HepG2 (cell line): ENCODE measurements at places on chromosomes 16 and 17.

DNA sequence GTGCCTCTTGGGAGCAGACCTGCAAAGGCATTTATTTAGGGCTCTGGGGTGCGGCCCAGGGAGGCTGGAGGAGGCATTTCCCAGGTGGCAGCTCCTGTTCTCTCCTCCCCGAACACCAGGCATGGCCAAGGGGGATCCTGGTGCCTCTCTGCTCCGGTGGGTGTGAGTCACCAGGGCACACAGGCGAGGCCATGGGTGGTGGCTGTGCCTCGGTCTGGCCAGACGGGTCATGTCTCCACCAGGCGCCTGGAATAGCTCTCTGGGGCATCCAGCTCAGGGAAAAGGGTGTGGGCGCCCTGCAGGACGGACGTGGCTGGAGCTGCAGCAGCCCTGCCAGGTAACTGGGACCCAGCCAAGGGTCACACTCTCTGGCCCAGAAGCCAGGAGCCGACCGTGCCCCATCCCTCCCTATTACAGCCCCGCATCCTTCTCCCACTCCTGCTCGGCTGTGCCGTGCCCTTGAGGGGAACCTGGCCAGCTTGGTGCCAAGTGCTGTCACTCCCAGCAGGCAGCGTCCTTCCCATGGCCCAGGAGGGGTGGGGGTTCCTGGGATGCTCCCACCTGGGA lies 25.8 kb downstream of the SOX8 start:
- DNase-seq, result no peak

DNA sequence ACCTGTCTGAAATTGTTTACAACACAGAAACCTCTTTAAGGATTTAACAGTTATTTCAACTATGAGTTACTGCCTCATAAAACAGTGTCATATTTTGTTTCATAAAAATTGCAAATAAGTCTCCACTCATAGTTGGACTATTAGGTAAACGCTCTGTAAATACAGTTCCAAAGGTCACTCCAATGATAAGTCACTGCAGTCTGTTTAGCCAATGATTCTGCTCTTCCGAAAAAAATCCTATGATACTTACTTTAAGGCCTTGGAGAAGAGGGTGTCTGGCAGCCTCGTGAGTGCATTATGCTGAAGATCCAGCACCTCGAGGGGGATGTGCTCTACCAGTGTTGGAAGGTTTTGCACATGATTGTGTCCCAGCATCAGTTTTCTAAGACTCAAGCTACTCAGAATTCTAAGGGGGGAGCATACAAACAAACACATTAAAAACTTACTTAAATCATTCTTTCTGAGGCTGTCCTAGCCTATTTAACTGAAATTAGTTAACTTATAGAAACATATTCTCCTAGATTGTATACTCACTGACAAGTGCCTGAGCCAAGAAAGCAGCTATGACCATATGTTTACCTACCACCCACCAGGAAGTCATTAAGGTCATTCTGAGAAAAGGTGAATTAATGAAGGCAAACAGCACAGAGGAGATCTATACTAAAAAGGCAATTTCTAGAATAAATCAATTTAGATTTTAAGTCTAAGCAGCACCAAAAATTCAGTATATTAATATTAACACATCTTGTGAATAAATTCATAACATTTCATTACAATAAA lies 41.1 kb downstream of the MARVELD3 start:
- peak; percentile 91 for DNase-seq

GRCh38 chr17:33944412-33944811 lies 310.7 kb upstream of the CCL2 start:
- DNase-seq, result no peak

DNA sequence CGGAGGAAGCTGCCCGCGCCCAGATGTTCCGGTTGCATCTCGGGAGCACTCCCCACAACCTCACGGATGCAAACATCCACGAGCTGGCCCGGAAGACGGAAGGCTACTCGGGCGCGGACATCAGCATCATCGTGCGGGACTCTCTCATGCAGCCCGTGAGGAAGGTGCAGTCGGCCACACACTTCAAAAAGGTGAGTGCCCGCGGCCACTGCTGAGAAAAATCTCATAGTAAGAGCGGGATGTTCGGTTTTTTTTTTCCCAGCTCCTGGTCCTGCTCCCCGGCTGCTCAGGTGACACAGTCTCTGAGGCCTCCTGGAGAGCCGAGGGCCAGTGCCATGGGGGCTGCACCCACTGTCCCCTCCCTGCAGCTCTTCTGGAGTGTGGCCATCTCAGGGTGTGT lies 9.3 kb downstream of the PDF start:
- no peak for DNase-seq

- DNase-seq, result no peak
Measured at GRCh38 chr16:72371307-72372086, 199.5 kb upstream of the PMFBP1 start.

- no peak for DNase-seq
Measured at GRCh38 chr17:17505610-17506171, 9.5 kb upstream of the RASD1 start.

DNA sequence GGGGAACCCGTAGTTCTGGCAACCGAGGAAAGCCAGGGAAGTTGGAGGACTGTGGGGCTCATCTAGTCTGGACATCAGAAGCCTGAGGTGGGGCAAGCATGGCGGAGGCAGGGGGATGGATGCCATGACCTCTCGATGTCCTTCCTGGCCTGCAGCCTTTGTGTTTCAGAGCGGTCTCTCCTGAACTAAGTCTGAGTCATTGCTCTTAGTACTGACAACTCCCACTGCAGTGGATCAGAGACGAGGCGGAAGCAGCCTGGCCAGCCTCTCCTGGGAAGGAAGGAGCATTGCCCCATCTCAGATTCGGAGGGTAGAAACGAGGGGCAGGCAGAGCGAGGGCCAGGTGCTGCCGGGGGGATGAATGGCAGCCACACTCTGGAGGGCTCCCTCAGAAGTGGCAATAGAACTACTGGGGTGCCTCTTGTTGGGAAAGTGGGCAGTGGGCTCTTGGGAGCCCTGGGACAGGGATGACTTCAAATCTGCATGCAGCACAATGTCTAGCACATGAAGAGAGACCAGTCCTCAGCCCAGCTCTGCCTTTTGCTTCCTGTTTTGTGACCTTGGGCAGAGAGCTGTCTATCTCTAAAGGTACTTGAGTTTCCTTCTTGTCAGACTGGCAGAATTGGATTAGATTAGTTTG lies 3.6 kb upstream of the STAC2 start:
- DNase-seq, result no peak

- no peak for DNase-seq
Measured at GRCh38 chr17:80031691-80032430, 3.8 kb downstream of the TBC1D16 start.

- DNase-seq, result peak; percentile 99
Measured at GRCh38 chr17:57561072-57561861, 183.8 kb downstream of the CCDC182 start.

DNA sequence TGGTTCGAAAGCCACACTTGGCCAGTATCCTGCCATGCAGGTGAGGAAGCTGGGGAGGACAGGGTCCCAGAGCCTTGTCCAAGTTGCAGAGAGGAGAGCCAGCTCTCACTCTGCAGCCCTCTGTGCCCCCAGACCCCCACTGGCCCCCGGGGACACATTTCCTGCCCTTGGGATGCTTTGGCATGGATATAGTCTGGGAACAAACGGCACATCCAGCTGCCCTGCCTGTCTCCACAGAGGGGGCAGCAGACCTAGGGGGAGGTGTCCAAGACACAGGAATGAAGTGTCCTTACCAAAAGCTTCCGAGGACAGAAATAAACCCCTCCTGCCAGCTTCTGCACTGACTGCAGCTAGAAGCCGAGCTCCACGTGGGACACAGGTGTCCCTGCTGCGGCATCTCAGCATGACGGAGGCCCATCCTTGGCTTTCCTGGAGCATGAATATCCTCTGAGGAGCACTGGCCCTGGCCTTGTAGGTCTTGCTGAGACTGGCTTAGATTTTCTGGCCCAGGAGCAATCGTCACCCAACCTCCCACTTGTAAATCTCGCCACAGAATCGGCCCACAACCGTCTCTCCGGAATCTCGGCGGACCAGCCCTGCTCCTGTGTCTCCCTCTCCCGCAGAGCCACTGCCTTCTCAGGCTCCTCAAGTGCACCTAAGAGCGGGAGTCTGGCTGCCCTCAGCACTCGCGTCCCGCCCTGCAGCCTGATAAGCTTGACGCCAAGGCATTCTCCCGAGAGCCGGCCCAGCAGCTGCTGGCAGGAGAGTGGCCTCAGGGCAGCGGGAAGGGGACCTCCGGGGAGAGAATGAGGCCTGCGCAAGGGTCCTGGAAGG lies 1.1 kb upstream of the CAPN15 start:
- DNase-seq, result no peak

DNA sequence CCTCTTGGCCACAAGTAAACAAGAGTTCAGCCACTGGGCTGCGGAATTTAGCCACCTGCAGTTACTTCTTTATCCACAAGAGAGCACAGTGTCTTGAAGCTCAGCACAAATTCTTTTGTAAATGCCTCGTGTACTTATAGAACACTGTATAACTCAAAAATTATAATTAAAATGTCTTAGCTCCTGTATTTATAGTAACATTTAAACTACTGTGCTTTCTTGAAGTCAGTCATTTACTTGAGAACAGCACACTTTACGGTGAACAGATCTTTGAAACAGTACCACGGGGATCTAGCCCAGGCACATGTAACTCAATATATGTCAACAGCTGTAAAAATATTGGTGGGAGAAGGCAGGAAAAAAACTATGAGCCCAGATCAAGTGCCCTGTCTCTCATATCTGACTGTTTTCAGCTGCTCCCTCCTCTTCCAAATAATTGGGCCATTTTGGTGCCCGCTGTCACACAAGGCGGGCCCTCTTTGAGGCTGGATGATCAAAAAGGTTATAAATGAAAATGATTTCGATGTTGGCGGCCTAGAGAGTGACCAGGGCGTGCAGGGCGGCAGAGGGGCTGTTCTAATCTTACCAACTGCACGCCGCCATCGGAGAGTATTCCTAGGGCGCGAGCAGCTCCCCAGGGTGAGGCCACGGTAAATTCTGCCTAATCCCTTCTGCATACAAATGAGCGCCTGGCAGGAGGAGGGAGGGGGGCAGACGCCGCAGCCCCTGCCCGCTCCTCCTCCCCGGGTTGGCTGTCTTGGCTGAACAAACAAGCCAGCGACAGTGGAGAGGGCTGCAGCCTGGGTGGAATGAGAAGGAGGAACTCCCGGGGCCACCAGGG lies 183.2 kb downstream of the C16orf78 start:
- DNase-seq, result peak; percentile 44

- DNase-seq, result no peak
Measured at GRCh38 chr16:31455601-31456314, 3.5 kb upstream of the ARMC5 start.

DNA sequence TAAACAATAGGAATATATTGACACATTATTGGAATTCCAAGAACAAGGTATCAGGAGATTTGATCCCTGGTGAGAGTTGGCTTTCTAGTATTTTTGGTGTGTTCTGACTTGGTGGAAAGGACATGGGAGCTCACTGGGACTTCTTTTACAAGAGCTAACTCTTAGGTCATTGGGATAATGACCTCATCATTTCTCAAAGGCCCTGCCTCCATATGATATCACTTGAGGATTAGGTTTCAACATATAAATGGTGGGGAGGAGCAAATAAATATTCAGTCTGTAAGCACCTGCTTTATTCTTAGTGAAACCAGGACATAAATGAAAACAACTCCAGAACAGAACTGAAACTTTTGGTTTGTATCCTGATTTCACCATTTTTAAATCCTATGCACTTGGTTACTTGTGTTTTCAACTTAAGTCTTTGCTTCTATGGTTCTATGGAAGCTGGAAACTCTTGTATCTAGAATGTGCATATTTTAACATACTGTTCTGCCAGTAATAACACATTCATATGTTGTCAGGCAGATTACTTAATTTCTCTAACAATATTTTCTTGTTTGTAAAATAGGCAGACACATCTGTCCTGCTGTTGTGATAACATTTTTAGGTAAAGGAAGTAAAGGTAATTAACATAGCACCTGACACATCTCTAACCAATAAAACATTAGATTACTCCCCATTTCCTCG lies 1527.7 kb upstream of the CDH8 start:
- no peak for DNase-seq

DNA sequence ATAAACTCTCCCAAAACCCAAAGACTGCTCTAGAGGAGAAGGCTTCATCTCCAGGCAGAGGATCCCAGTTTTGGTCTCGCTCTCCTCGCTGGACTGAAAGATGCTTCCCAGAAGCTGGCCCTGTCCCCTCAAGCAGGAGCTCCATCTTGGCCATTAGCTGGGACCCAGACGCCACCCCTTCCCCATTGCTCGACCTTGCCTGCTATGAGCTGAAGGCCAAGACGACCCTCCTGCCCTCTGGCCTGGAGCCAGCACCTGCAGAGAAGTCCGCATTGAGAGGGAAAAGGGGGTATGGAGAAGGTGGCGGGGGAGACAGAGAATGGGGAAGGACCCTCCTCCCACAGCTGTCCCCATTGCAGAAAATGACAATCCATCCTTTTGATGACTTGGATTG lies 3.6 kb upstream of the RCVRN start:
- DNase-seq, result no peak

DNA sequence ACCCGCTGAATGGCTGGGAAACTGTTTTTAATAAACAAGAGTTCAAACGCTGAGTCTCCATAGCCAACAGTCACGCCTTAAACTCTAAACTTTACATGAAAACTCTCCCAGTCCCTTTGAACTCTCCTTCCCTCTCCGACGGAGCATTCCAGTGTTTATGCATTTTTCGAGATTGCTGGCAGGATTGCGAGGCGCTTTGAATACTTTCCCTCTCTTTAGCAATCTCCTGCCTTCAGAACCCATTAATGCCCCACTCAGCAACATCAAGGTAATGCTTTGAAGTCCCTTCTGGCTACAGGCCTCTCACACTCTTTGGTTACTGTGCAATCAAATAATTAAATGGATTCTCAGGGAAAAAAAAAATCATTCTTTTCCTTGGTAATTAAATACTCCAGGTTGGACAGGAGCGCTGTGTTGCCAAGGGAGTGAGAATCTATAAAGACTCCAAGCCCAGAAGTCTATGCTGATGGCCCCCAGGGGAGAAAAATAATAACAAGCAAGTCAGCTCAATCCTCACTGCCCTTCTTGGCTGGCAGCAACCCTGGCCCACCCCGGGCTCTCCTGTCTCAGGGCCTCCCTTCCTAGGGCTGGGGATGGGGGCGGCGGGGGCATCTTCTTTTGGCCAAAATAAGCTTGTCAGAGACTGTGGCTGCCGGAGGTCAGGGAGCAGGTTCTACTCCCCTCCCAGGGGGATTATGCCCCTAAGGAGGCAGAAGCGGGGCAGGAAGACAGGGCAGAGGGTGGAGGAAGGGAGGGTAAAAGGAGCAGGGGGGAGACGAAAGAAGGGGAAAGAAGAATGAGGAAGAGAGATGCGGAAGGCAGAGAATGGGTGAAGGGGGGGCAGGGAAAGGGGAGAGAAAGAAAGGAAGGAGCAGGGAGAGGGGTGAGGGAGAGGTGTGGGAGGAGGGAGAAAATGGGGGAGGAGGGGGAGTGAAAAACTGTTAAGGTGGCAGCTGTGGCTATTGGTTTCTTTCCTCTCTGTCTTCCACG lies 45.2 kb downstream of the AXIN2 start:
- DNase-seq, result peak; percentile 99
